Hematopoietic multipotent progenitor cell (in vitro differentiated cells): ENCODE measurements at places on chromosomes 6 and 20. TPM values are rescaled to one million over a fixed set of nuclear protein-coding genes. Genes with fewer than 3 reads are reported as not detected.

GRCh38 chr6:2725999-2726567, 24.6 kb downstream of the MYLK4 start:
- DNase-seq: no peak

- no peak for DNase-seq
Measured at GRCh38 chr20:46108435-46108841, 9.7 kb upstream of the CD40 start.

DNA sequence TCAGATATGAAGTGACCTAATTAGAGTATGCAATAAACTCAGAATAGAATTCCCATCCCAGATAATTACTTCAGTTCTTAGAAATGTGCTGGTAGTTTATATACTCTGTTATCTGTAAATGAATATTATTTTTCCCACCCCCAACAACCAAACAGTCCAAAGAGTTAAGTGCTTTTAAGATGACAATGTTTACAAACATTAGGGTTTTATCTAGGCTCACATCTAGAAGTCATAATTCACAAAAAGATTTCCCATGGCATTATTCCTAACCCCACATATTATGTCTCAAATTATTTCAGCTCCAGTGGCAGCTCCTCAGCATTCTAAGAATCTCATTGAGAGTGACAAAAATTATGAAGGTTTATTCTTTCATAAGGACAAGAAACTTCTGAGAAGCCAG, 120.9 kb downstream of the TASP1 start:
- no peak for DNase-seq

The ELOVL4 gene
- under 0.01 TPM for total RNA-seq

The SIRPB1 gene
- 1.9 TPM for total RNA-seq
